ENCODE measurements at places on chromosomes 12 and 14.

DNA sequence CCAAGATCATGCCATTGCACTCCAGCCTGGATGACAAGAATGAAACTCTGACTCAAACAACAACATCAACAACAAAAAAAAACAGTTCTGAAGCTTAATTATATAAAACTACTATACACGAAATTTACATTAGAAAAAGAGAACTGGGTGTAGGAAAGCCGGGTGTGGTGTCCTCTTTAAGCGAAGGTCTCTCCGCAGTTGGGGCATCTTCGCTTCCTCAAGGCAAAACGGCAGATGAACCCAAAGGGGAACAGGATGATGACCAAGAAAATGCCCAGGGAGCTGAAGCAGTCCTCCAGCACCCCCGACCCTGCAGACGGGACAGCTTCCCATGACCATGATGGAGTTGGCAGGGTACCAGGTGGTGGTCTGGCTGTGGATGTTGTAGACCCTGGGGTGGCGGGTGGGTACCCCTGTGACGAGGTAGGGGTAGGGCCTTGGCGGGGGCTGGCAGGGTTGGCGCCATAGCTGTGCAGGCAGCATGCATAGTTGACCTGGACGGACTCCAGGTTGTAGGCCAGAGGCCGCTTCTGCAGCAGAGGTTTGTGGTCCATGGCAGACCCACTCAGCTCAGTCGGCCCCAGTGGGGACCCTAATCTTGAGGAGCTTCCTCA lies 18.2 kb upstream of the BCAT1 start:
- DNase-seq, result no peak

DNA sequence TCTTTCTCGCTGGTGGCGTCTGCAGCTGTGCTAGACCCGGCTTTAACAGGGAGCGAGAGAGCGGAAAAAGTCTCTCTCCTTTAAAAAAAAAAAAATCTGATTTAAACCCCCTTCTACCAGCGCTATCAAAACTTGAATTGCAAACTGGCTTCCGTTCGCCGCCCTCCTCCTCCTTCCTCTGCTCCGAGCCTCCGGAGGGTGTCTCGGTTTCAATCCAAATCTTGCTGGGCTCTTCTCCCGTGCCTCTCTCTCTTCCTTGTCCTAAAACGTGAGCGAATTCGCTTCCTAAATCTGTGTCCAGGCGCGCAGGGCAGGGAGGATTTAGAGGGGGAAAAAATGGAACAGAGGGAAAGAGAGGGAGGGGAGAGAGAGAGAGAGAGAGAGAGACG lies 272 bp downstream of the TBX3 start:
- no peak for DNase-seq

GRCh38 chr12:47268501-47269454 lies 189.0 kb upstream of the AMIGO2 start:
- no peak for DNase-seq

- peak; percentile 37 for DNase-seq
Measured at GRCh38 chr12:126385785-126386184, 1320.5 kb downstream of the AACS start.

DNA sequence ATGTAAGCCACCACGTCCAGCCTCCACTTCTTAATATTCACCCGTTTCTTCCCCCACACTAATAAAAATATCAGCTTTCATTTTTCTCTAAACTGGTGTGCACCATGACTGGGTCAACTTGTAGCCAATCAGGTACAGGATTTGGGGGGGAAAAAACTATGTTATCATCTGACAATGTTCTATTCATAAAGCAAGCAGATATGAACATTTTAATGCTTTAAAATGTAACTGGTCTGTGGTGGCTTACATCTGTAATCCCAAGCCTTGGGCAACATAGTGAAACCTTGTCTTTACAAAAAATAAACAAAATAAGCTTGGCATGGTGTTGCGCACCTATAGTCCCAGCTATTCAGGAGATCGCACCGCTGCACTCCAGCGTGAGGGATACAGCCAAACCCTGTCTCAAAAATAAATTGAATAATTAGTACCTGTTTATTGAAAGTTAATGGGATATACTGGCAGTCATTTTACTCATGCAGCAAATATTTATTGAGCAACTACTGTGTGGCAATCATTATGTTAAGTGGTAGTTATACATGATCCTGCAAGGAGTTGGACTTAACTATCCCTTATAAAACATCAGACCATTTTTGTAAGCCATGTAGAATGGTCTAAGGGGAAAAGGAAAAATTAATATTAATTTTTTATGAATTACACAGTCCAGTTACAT lies 15.3 kb upstream of the ITPR2 start:
- no peak for DNase-seq

DNA sequence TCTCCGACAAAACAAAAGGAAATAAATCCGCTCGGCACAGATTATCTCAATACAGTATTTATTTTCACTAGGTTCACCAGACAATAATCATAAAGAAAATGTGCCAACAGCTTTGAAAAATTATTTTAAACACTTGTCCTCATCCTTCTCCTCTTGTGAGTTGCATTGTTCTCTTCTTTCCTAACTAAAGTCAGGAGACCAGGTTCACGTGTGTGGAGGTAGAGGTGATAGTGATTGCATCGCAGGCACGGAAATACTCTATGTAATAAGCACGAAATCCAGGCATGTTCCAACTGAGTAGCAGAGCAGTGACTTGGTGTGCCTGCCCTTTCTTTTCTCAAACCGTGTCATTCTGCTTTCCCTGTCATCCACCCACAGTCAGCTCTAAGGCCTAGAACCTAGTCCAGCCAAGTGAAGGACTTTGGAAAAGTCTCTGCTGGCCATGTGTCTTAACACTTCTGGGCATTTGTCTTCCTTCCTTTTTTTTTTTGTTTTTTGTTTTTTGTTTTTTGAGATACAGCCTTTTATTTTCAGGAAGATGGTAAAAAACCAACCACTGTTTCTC lies 939 bp upstream of the SEL1L start:
- no peak for DNase-seq

DNA sequence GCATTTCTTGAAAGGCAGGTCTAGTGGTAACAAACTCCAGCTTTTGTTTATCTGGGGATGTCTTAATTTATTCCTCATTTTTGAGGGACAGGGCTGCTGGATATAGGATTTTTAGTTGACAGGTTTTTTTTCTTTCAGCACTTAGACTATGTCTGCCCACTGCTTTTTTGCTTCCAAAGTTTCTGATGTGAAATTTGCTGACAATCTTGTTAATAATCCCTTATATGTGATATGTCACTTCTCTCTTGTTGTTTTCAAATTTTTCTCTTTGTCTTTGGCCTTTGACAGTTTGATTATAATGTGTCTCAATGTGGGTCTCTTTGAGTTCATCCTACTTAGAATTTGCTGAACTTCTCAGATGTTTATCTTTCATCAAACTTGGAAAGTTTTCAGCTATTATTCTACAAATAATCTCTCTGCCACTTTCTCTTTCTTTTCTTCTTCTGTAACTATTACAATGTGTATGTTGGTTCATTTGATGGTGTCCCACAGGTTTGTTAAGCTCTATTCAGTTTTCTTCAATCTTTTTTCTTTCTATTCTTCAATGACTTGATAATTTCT lies 9.8 kb downstream of the ATL1 start:
- no peak for DNase-seq

- DNase-seq, result no peak
Measured at GRCh38 chr12:6644903-6645302, 2.3 kb downstream of the ACRBP start.

DNA sequence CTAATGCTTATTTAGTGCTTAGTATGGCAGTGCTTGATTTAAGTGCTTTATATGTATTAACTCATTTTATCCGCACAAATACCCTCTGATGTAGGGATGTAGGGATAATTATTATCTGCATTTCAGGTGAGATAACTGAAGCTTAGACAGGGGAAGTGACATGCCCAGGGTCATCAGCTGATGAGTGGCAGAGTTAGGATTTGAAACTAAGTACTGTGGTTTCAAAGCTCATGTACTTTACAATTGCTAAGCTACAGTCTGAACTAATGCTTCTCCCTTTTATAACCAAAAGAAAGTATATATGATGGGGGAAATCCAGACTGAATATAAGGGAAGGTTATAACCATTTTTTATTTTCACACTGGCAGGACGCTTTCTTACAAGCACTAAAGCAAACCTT lies 229.6 kb upstream of the NAV3 start:
- no peak for DNase-seq

DNA sequence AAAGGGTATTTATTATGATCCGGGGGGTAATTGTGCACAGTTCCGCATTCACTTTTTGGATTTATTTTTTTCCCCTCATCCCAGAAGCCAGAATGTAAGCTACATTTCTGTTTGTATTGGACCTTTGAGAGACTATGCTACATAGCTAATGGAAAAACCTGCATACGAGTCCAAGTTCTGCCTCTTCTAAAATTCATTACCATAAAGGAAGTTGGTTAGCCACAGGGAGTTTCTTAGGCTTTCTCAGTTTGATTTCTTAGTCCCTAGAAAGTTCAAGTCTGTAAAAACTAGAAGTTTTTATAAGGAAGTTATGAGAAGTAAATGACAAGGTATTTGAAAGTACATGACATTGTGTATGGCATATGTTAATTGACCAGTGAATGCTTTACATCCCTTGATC lies 138.7 kb downstream of the PDE3A start:
- no peak for DNase-seq

DNA sequence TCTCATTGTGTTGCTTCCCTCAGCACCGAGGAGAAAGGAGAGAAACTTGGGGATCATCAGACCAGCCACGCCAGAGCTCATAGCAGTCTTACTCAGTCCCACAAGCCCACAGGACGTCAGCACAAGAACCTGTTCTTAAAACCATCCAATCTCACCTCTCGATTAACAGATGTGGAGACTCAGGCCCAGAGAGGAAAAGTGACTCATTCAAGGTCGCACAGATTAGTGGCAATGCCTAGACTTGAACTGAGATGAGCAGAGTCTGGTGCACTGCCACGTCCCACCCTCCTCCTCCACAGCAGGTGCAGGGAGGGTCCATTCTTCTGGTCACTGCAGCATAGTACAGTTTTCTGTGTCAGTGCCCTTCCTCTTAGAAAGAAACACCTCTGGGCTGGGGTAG lies 154.9 kb upstream of the PZP start:
- DNase-seq, result no peak

- no peak for DNase-seq
Measured at GRCh38 chr14:78341827-78342389, 171.7 kb downstream of the NRXN3 start.

GRCh38 chr14:85584481-85584880 lies 54.5 kb downstream of the FLRT2 start:
- DNase-seq, result no peak

GRCh38 chr12:115103884-115104883 lies 420.2 kb upstream of the TBX3 start:
- no peak for DNase-seq

GRCh38 chr12:57813971-57814772 lies 4.4 kb downstream of the AVIL start:
- DNase-seq, result no peak

DNA sequence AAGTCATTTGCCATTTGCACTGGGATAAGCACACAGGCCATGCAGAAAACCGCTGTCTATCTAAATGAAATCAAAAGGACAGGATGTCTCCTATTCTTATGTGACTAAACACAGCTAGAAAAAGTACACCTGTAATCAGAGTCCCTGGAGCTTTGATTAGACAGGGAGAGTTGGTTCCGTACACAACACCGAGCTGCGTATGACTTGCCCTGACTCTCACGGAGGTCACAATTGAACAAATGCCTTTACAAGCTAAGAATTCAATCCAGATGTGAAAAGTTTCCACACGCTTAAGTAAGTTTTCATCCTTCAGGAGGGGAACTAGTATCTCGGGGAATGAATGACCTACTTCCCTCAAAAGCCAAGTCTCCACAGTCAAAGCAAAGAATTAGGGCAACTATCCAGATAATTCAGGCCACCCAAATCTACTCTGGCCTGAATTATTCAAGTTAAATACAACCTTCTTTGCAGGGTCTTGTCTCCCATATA lies 67.5 kb downstream of the RTN1 start:
- DNase-seq, result no peak

DNA sequence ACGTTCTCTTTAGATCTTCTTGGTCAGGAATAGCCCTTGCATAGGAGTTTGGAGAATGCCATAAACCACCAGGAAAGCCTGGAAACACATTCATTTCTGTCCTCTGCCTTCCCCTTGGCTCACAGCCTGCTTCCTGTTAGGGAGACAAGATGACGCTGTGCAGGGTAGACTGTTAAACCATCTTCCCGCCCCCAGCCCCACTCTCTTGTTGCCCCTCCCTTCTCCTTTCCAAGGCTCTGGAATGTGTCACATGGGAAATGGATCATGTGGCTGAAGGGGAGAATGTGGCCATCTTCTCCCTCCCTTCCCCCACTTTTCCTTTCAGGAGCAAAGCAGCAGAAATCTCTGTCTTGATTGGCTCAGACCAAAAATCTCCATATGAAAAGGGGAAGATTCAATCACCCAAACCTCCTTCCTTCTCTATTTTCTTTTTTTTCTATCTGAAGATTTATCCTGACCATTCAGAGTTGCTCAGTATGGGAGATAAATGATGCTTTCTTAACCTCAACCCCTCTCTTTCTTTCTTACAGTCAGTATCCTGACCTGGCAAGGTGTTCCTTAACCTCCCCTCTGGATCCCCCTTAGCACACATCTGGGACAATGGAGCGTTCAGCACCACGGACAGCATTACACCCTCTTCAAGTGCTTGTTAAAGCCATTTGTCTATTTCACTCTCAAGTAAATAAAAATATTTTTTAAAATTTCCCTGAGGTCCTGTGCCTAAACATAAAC lies 11.4 kb downstream of the GPR19 start:
- peak; percentile 19 for DNase-seq

- DNase-seq, result no peak
Measured at GRCh38 chr14:23052671-23053070, 4.6 kb downstream of the CDH24 start.

DNA sequence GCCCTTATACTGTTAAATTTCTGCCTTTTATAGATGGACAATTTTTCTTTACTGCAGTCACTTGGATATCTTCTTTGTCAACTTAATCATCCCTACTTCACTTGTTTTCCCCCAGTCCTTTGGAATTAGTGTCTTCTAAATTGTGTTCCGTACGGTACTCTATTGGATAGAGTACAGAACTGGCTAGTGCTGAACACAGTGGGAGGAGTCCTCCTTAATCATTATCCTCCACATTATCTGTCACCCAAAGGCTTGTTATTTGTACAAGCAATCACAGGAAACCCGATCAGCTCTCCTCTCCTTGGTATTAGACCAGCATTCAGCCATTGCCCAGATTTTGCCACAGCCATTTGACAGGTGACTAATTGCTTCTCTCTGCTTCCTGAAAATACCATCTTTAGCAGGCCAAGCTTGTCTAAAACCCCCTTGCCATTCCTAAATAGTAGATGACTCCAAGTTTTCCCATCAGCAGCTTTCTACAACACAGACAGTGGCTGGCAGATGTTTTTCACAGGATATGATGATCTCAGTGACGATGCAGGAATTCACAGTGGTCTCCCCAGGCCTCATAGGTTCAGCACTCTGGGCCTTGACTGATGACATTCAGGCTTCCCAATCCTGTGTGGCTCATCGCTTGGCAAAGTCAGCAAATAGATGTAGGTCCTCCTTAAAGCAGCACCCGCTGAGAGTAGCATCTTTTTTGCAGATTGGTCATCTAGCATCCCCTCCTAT lies 216.0 kb upstream of the RGS6 start:
- DNase-seq, result peak; percentile 19

- DNase-seq, result peak; percentile 2
Measured at GRCh38 chr12:94867066-94867855, 136.2 kb downstream of the NDUFA12 start.
